AG09319 (cell line): ENCODE measurements at places on chromosomes 7 and 10.

DNA sequence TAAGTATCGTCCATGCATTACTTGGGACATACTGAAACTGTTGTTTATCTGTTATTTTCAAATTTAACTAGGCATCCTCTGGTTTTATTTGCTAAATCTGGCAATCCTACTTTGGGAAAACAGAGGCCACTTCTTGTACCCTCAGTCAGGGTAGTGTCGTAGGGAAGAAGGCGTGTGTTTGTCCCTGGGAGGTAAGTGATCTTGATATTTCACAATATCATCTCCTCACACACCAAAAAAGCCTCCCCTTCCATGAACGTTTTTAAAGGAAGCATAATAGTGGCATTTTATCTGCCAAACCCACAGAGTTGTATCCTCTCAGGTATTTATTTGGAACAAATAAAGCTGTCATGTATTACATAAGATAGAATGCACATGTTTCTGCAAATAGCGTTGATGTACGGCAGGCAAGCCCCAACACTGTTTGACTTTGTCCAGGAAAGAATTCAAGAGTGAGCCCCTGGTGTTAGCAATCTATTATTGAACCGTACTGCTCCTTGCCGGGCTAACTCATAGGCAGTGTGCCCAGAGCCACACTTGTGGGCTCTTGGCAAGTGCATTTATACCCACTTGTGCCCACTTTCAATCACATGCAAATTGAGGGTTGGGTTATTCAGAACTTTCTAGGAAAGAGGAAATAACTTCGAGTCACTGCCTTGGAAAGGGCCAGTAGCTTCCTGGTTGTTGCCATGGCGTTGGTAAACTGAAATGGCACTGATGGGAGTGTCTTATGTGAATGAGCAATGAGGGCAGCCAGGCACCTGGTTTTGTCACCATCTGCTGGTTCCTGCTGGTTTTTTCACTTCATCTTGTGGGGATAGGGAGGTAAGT is 266.0 kb downstream of the USP6NL start:
- DNase-seq, result no peak

DNA sequence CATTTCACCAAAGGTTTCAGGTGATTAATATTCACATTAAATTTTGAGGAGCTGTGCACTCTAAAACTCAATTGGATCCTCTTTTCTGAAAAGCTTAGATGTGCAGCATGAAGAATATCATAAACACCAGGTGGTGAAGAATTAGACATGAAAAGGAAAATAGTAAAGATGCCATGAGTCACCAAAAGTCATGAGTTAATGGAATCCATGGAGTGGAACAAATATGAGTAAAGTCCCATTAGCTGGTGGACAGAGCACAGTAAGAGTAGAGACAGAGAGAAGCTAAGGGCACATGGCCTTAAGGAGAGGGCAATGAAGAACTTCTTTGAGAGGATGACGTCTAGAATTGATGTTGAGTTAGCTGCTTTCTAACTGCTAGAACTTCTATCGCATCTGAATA is 271.6 kb downstream of the CSTF2T start:
- DNase-seq, result no peak

DNA sequence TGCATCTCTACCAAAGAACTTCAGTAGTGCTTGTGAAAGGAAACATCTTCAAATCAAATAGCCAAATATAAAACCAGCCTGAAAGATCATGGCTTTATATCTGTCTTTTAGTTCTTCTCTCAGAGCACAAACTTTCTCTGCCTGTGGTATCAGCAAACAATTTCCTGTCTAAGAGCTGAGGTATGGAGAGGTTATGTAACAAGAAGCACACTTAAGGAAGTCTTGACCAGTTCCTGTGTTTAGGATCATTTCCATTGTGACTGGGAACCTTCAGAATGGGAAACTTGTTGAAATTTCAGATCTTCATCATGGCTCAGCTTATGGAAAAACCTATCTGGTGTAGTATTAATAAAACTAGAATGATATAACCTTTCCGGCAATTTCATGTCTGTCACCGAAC is 148.8 kb downstream of the MBL2 start:
- no peak for DNase-seq

GRCh38 chr7:137862358-137862757 is 15.6 kb upstream of the DGKI start:
- no peak for DNase-seq

GRCh38 chr10:22321156-22321923 is 441 bp downstream of the BMI1 start:
- DNase-seq, result no peak

DNA sequence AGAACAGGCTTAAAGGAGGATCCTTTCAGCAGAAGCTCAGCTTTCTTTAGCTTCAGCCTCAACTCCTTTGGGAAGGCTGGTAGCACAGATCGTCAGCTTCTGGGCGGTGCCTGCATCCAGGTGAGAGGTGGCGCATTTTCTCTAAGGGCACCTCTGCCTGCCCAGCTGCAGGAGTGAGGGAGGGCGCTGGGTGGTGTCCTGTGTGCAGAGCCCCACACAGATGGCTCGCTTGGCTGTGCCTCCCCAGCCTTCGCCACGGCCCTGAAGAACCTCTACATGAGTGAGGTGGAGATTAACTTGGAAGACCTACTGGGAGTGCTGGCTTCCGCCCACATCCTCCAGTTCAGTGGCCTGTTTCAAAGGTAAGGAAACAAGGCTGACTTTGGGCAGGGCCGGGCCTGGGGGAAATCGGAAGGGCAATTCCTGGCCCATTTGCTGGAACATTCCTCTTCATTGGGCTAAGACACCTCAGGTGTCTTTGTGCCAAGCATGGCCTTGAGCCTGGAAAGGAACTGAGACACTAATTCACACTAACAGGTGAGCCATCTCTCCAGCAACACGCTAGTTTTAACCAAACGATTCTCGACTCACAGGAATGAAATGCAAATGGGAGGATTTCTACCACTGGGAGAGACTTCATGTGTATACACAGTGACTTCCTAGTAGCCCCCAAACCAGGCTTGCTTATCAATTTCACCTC is 19.9 kb downstream of the BTBD16 start:
- DNase-seq, result no peak
